ENCODE measurements at places on chromosomes 11 and 22.

DNA sequence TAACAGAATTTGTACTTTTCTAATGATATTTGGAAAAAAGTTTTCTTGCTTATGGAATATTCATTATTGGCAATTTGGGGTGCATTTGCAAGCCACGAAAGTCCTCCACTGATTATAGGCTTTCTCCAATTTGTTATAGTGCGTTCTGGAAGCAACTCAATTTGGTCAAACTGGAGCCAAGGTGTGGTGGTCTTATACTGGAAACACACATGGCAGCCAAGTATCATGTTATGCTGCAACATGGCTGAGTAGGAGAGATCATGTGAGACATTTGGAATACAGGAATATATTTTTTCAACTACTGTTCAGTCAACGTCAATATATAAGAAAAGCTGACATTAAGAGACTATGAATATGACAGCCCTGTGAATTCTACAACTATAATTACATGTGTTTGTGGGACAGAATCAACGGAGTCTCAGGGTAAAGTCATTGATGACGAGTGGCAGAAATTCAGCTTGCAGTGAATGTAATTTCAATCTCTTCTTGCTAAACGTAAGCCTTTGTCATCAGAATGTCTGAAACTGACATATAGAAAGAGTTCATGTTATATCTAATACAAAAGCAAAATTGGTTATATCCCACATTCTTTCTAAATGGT lies 83.8 kb upstream of the FIBIN start:
- no peak for DNase-seq

- no peak for DNase-seq
Measured at GRCh38 chr11:129946256-129946655, 50.9 kb upstream of the NFRKB start.

- no peak for DNase-seq
Measured at GRCh38 chr22:23068096-23068831, 2.1 kb upstream of the GNAZ start.

DNA sequence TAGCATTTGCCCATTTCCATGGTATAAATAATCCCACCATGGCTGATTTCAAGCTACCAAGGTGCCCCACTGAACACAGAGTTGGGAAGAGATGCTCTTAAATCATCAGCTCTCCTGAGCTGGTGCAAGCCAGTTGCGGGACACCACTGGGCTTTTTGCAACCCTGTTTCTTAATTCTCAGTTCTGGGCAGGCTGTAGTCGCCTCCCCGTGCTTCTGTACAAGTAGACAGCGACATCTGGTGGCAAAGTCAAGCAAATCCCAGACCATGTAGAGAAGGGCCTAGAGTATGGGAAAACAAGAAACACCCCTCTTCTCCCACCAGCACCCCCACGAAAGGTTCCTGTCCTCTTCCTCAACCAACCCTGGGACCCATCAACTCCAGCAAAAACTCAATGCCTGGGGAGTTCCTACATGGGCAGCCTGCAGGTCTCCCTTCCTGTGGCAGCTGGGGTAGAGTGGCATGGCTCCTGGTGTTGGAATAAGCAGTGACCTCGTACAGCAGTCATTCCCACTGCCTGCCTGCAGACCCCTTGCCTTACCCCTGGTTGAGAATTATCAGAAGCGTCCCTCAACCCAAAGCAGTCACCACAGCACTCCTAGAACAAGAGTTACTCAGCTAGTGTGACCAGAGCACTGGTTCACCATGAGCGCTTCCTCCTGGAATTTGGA lies 68.4 kb downstream of the IGLL5 start:
- no peak for DNase-seq

DNA sequence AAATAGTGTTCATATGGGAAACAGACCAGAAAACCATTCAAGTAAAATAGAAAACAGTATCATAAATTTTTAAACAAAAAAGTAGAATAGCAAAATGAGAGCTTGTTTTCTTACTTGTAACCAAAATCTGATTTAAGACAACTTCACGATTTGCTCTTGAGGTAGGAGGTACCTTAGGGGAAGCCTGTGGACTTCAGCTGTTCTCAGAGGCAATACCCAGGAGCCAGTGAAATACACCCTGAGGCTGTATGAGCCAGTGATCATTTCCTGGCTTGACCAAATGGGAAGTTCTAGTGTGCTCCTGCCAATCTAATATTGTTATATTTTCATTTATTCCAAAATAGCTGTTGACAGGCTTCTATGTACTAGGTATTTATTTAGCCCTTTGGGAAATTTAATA lies 104.8 kb downstream of the ARHGAP42 start:
- no peak for DNase-seq

- DNase-seq: no peak
Measured at GRCh38 chr22:17266251-17266971, 47.2 kb upstream of the ADA2 start.

DNA sequence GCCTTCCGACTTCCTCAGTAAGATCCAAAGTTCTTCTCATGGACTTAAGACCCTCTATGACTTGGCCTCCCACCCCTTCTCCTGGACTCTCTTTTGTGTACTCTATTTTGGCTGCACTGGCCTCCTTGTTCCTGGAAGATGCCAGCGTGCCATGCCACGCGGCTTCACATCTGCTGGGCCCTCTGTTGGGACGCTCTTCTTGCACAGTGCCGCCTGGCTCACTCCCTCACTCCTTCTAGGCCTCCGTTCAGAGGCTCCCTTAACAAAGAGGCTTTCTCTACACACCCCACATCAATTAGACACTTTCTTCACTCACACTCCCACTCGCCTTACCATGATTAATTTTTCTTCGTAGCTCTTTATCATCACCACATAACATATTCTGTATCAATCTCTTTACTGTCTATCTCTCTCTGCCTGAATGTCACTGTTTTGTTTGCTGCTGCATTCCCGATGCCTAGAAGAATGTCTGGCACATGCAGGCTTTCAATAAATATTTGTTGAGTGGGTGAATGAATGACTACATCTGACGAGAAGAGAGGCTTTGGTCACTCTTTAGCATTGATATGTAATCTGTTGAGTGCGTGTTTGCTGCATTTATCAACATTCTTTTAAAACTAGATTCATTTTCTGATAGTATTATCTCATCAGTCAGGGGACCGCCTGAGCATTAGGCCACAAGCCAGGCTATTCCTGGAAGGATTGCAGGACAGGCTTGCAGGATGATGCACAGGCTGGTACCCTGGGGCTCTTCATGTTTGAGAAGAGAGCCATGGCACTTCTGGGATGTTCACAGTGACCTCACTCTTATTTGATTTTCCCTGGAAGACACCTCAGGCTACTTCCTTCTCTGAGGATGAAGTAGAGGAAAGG lies 60.6 kb upstream of the AMPD3 start:
- DNase-seq: no peak

- DNase-seq: no peak
Measured at GRCh38 chr22:42397332-42398249, 34.6 kb downstream of the NFAM1 start.

DNA sequence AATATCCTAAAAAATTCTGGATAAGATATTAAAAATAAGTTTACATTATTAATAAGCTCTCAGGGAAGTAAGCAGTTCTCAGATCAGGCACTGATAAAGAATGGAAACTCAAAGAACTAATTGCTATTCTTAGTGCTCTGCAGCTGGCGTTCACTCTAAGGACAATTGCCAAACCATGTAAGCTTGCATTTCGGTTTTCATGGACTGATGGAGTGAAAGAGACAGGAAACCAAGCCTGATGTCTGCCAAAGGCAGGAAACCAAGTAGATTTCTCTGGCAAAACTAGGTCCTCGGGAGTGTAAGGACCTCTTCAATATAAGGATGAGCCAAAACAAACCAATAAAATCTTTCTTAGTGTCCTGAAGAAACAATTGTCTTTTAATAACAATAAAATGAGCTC lies 355.2 kb downstream of the RAB38 start:
- DNase-seq: no peak

DNA sequence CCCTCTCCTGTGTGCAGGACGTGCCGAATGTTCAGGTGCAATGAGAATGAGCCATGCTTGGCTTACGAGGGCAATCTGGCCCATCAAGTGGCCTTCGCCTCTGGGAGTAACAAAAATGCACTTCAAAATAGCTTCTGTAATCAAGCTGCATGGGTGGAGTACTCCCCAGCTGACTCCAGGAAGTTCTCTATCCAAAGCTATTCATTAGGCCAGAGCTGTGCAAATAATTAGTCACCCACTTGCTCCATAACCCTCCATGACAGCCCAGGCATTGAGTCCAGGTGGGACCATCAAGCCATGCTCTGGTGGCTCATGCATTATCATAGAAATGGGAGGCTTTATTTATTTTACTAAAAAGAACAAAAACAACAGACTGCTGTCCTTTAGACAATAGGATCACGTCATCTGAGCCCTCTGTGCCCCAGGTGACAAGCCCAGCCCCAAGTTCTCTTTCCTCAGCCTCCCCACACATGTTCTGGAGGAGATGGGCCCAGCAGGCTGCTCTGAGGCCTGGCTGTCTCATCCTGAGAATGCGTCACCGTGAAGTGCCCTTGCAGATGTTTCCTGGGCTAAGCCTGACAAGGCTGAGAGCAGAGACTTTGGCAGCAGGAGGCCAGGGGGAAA lies 244.7 kb downstream of the ETS1 start:
- DNase-seq: no peak

- no peak for DNase-seq
Measured at GRCh38 chr11:128905345-128906184, 14.4 kb downstream of the KCNJ5 start.

GRCh38 chr11:77410076-77410827 lies 63.6 kb downstream of the PAK1 start:
- no peak for DNase-seq

DNA sequence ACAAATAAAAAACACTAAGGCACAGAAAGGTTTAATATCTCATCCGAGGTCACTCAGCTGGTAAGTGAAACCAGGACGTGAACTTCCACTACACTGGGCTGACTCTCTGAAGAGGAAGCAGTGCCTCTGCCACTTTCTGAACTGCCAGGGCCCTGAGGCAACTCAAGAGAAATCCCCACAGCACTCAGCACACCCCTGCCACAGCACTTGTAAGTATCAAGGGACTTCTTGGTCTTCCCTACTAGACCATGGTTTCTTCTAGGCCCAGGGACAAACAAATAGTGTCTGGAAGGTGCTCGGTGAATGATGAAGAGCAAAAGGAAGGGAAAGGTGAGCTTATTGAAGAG lies 49.7 kb downstream of the RPL27A start:
- no peak for DNase-seq

DNA sequence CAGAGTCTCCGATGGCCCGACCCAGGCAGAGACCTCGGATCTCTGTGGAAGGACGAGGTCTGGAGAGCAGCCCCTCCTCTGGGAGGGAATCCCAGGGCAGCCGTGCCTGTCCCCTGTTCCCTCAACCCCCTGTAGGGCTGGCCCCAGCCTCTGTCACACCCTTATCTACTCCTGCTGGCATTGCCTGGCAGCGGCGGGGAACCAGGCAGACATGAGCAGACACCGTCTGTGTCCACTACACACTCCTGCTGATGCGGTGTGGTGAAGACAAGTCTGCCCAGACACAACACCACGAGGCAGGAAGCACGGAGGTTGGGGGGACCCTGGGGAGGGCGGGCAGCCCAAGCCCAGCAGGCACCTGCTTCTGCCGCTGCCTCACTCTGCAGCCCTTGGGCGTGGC lies 52.5 kb upstream of the A4GALT start:
- DNase-seq: no peak

- DNase-seq: peak; percentile 59
Measured at GRCh38 chr11:108121274-108122155, at the start of gene ACAT1. Gene ACAT1 (plus strand): TSS chr11:108121567. CDS start chr11:108121607, 40 bp downstream.

- no peak for DNase-seq
Measured at GRCh38 chr11:18731441-18731840, 5.5 kb upstream of the IGSF22 start.

- no peak for DNase-seq
Measured at GRCh38 chr11:27313157-27313821, 49.7 kb downstream of the CCDC34 start.

DNA sequence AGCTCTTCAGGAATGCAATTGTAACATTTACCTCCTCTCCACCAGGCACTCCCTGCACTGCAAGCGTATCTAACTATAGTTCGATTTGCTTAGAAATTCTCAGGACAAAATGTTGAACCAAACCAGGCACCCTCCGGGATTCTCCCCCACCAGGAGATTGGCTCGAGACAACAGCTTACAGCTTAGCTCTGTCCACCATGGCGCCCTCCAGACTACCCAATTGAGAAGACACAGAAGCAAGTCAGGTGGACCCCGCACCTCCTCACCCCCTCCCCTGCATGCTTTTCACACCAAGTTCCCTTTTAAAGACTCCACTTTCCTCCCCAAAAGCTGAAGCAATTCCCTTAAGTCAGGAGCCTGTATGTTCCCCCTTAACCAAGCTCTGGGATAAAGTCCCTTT lies 34.7 kb upstream of the RFPL3 start:
- no peak for DNase-seq

GRCh38 chr11:130817330-130817944 lies 98.8 kb downstream of the SNX19 start:
- no peak for DNase-seq

DNA sequence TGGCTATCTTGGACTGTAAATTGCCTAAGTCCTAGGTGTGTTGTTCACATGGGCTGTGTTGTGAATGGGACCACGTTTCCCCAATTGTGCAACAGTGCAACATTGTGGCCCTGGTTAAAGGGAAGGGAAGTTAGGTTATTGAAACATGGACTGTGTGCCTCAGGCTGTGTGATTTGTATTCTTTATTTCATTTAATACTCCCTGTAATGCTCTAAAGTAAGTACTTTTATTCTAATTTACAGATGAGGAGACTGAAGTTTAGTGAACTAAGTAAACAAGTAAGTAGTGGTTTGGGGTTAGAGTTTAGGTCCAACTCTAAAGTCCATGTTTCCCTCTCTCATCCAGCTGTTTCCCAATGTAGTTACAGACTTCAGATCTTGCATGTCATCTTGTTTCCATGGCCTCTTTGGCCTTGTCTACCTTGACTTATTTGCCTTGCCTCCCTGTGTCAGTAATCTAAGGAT lies 77.7 kb downstream of the STIM1 start:
- DNase-seq: no peak

GRCh38 chr22:31588970-31589675 lies 72.9 kb downstream of the PISD start:
- DNase-seq: no peak

- no peak for DNase-seq
Measured at GRCh38 chr11:118899296-118899688, 15.6 kb downstream of the CXCR5 start.

- no peak for DNase-seq
Measured at GRCh38 chr11:100928426-100928825, 201.2 kb downstream of the PGR start.

DNA sequence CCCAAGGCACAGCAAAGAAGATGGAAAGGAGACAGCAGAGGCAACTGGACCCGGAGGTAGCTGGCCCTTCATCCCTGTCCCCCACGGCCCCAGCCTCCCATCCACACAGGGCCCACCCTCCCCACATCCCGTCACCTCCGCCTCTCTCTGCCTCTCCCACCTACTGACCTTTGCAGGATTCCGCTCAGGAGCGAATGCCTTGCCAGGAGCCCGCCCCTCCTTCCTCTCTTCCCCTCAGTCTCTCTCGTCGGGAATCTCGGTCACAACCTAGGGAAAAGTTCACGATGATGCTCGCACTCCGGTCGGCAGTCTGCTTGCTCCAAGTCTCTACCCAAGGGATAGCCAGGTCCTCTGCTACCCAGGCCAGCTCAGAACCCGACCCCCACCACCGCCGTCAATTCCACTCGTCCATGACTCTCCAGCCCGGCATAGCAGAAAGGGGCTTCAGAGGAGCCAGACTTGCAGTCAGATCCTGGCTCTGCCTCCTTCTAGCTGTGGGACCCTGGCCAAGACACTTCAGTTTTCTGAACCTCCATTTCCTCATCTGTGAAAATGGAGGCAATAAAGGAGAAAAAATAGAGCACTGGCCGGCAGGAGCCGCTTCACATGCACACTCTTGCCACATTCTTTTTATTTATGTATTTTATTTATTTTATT lies 10.2 kb downstream of the AHNAK start:
- DNase-seq: no peak

GRCh38 chr11:45457649-45458048 lies 171.5 kb upstream of the SYT13 start:
- DNase-seq: no peak
